Renal pelvis (tissue), 12 donors: ENCODE measurements at places on chromosomes 2 and 18.

DNA sequence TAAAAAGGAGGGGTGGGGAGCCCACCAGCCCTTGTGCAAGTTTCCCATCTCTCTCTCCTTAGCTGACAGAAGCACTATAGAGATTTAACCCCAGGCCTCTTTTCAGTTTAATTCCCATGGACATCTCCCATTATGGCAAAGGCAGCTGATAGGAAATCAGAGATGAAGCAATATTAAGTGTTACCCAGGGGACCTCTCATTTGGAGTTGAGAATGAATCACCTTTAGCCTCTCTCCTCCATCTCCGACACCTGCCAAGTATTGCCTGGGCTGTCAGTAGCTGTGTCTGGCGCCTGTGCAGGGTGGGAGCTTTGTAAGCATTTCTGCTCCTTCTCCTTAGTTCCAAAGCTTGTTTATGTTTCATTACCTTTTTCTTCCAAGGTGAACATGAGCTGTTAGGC is 109.0 kb downstream of the AQP4 start:
- no peak for DNase-seq

DNA sequence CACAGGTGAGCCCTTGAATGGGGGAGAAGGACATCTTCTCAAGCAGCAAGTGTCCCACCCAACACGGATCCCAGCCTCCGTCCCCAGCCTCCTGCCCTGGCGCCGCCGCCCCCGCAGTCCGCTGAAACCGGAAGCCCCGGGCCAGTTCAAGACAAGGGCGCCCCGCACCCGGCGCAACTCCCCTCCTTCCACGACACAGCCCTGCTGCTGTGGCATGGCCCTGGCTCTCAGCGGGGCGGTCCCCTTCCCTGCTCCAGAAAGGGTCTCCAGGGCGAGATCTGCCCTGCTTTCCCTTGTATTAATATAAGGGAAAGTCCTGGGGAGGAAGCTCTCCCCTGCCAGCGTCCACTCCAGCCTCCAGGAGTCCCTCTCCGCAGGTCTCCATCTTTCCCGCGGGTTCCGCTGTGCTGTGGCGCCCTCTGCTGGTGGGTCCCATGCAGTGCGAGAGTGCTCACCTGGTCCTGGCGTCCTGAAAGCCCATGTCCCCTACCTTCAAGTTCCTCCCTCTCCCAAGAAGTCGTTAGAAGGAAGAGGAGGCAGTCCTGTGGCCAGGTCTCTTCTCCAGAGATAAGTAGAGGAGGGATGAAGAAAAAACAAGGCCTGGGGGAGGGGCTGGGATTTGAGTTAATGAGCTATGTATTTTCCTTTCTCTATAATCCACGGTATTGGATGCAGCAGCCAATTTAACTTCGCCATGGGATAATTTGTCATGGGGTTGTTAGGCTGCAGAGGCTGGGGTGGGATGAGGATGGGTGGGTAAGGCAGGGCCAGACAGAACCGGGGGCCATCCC is 176.0 kb downstream of the SMAD2 start:
- no peak for DNase-seq

DNA sequence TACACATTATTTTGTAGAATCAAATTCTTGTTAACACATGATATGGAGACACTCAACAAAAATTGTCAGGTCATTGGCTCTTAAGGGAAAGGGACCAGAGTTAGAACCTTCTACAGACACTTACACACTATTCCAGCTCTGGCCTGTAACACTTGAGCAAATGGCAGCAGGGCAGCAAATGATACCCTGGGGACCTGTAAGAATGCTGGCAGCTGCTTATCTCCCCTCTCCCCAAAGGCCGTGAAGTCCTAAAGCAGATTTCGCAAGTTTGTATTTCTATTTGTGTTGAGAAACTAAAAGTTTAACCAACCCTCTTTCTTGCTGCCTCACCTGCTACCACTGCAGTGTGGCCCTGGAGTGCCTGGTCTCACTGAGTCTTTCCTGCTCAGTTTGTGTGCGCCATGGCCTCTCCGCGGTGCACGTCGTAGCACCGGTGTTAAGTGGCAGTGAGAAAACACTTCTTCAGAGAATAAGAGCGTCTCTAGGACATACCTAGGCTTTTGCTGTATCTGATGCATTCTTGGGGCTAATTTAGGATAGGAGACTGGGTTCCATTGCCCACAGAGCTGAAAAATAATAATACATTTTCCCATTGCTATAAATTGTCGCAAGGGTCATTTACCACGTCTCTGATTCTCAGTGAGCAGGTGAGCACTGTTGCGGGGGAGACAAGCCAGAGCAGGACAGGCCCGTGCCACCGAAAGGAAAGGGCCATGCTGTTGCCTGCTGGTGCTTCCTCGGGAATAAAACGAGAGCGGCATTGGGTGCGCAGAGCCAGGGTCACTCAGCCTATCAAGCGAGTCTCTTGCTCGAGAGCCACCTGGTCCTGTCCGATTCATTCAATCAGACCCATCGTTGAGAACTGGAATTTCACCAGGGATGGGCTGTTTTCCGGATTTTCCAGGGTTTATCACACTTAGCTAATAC is 204.9 kb downstream of the PTGR3 start:
- no peak for DNase-seq

GRCh38 chr18:60962625-60963024 is 370.6 kb upstream of the CDH20 start:
- no peak for DNase-seq

DNA sequence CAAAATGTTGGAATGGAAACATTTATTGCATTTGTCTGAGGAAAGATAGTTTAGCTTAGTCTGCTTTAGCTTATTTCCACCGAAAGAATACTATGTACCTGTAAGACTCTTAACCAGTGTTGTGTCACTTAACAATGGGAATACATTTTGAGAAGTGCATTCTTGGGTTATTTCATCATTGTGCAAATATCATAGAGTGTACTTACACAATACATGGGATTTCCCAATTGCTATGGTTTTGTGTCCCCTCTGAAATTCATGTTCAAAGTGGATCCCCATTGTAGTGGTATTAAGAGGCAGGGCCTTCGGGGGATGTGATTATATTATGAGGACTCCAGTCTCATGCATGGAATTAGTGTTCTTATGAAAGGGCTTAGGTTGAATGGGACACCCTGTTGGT is 249.4 kb upstream of the UBE2E3 start:
- DNase-seq = no peak

- no peak for DNase-seq
Measured at GRCh38 chr2:205739620-205740019, 57.3 kb downstream of the NRP2 start.

GRCh38 chr18:73893880-73894279 is 253.8 kb downstream of the FBXO15 start:
- no peak for DNase-seq

GRCh38 chr2:240434728-240435456 is 571 bp upstream of the GPC1 start:
- DNase-seq = peak; percentile 88

DNA sequence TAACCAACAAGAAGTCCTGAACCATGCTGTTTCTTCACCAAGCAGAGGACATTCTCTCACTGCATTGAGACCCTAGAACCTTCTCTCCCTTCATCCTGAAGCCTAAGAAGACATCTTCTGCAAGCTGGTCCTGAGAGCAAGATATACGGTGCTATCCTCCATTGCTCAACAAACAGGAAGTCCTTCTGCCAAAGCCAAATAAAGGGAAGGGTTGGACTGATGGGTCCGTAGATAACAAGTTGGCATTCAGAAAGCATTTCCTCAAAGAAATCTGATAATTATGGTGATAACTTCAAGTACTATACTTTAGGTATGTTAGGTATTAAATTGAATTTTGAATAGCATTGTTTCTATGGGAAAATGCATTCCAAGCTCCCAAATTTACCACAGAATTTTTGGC is 23.3 kb downstream of the GRB14 start:
- no peak for DNase-seq

DNA sequence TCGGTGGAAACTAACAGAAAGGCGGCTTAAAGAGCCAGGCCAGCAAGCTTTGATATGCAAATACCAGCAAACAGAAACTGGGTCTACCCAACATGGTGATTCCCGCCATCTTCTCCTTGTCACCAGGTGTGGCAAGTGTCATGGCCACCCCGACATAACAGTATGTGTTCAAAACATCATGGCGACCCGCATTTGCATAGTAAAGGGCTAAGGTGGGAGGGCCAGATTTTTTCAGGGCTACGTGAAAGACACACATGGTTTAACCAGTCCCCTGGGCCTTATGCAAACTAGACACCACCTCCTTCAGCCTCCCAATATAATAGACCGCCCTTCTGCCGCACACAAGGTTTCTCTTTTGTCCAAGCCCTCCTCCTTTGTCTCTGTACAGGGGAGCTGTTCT is 260.4 kb downstream of the METTL4 start:
- no peak for DNase-seq

DNA sequence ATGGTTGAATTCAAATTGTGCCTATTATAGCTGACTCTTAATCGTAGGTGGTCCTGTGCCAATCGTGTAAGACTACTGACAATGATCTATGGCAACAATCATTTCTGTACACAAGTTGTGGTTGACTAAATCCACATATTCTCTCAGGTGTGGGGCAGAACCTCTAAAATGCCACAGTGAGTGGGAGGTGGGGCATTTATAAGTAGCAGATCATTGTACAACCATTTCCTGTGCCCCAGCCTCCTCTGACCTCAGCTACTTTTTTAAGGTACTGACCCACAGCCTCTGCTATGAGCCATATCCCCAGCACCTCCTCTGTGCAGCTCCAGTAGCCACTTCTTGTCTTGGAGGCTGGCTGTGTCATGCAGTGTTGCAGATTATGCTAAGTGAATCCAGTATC is 48.6 kb upstream of the RAPH1 start:
- no peak for DNase-seq

GRCh38 chr18:79343567-79344207 is 52.0 kb upstream of the NFATC1 start:
- DNase-seq = peak; percentile 9

DNA sequence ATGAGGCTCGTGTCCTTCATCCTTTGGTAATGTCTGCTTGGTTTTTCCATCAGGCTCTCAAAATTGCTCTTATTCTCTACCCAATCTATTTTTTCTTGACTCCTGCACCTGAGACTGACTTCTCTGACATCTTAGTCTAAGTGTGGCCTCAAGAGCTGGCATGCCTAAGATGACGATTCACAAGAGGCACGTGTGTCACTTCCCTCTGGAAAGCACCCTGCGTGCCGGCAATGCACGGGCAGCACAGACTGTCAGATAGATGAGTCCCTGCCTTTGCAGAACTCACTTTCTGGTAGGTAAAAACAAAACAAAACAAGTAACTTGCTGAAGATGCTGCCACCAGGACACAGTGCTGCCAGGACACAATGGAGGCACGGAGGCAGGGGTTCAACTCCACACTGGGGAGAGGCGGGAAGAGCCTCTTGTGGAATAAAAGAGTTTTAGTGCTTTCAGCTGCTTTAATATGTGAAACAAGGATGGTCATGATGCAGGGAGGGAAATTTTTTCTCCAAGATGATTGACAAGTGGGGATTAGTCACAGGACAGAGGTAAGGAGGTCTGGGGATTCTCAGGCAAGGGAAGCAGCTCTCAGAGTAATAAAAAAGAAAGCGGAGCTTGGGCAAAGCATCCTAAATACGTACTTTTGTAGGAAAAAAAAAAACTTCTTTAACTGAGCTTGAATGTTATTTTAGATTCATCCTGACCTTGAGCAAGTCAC is 27.3 kb downstream of the CYB5A start:
- DNase-seq = no peak

- DNase-seq = no peak
Measured at GRCh38 chr2:227377467-227378351, 1.4 kb downstream of the TM4SF20 start.

GRCh38 chr2:55151733-55152433 is 80.2 kb downstream of the CLHC1 start:
- DNase-seq = no peak

GRCh38 chr2:144730711-144731110 is 210.8 kb upstream of the ZEB2 start:
- no peak for DNase-seq

DNA sequence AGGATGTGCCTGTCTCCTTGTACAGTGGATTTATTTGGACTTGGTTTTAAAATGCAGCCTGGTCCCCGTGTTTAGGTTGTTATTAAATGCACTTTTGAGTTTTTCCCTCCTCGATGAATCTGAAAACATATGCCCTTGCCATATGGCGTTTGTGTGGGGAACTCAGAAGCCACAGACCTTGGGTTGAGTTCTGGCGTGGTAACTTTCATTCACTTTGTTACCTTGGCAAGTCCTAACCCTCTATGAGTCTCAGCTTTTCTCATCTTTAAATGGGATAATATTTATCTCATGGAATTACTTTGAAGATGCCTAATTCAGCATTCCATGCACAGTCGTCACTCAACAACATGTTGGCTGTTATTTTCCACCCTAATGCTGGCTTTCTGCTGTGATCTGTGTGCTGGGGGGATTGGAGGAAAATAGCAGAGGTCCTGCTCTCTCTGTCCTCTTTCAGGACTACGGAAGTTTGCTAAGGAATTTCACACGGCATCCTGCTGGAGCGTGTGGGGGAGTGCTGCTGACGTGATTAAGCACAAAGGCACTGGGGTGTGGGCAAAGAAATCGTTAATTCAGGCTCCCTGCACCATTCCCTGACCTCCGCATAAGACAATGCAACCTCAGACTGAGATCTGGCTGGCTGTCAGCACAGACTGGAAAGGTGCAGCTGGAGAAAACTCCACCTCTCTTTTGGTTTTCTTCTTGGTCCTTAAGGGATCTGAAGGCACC is 61.7 kb downstream of the LDLRAD4 start:
- no peak for DNase-seq

DNA sequence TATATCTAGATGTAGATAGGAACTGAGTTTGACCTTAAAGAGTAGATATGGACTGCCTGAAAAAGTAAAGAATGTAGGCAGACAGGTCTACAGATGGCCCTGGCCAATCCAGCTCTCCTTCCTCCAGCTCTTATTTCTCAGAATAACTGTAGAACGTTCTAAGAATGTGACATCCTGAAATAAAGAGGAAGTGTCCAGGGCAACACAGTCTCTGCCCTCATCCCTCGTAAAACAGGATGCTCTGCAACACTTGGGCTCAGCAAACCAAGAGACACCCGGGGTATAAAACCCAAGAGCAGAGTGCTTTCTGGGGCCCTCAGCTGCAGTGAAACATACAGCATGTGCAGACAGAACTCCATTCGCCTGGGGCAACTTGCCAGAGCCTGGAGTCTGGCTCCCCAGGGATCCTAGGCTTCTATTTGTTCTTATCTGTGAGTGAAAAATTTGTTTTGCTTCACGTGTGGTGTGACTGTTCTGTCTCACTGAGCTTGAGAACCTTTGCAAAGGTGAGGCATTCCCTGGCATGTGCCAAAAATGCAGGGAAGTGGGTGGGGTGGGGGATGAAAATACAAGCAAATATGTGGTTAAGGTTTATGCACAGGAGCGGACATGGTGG is 401.0 kb downstream of the SETBP1 start:
- no peak for DNase-seq

- DNase-seq = no peak
Measured at GRCh38 chr2:146777181-146777580, 1067.6 kb upstream of the ACVR2A start.

DNA sequence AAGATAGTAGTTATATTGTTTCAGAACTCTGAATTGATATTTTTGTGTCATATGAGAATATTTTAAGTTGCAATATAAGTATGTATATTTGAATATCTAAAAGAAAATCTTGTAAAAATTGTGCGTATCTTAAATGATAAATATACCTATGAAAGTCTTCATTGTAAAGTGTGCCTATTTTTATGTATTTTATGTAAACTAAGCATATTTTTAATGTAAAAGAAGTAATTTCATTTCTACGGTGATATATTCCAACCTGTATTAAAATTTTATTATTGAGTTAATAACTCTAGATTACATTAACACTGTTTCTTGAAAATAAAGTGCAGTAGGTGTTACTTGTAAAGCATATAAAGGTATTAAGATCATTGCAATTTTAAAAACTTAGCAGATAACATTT is 233.4 kb downstream of the PHLPP1 start:
- DNase-seq = no peak

- no peak for DNase-seq
Measured at GRCh38 chr2:135845257-135845656, 8.3 kb upstream of the LCT start.

- no peak for DNase-seq
Measured at GRCh38 chr2:132559921-132560320, 110.1 kb downstream of the LYPD1 start.
